ENCODE measurements at places on chromosomes 6 and 20.
A peak's percentile ranks its signal among the peaks of the same experiment; 100 is the strongest.

GRCh38 chr6:137487181-137487868, 6.9 kb downstream of the OLIG3 start:
- no peak for ATAC-seq

GRCh38 chr6:106124015-106124414, 37.9 kb downstream of the PRDM1 start:
- no peak for ATAC-seq

DNA sequence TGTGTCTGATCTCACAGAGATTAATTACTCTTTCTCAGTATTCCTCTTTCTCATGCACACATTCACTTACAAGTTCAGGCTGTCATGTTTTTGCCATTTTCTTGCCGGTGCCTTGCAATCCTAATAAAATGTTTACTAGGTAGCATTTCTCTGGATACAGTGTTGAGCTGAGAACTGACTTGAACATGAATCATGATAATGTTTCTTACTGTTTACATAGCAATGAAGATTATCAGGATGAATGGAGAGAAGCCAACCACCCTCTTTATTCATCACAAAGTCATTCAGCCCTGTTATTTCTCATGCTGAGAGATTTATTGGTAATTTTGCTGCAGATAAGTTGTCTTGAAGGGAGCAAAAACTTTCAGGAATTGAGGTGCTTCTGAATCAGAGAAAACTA, 185.5 kb upstream of the ECI2 start:
- peak; percentile 48 for ATAC-seq

DNA sequence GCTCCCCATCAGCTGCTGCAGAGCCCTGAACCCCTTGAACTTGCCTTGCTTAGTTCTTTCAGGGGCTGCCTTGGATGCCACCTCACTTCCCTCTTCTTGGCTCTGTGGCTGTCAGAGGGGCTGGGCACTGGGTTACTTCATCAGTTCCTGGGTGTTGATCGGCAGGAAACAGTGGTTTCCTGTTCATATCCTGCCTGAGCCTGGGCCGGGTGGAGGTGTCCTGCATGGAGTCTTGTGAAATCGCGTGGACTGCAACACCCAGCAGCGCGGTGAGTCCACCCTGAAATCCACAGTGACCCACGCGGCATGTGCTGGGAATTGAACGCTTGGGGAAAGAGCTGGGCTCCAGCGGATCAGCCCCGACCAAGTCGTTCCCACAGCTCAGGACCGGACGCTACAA, 97.5 kb downstream of the CDH26 start:
- ATAC-seq, result peak; percentile 19

GRCh38 chr6:154280521-154280920, 76.1 kb downstream of the IPCEF1 start:
- ATAC-seq, result no peak

DNA sequence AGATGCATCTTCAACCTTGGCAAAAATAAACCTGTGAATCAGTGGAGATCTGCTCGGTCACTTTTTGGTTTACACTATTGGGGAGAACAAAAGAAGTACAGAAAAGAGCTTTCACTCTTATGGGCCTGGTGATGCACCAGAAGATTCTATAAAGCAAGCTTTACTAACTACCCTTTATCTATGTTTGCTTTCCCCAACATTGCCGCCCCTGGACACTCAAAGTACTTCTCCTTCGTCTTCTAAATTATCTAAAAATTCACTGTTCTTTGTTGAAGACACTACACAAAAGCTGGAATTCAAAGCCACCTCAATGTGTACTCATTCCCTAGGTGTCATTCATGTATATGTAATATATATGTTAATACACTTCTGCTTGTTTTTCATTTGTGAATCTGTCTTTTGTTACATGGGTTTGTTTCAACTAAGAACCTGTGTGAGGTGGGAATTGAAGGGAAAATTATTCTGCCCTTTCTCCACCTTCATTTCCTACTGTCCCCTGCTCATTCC, 97.9 kb upstream of the BTN3A2 start:
- ATAC-seq, result no peak

DNA sequence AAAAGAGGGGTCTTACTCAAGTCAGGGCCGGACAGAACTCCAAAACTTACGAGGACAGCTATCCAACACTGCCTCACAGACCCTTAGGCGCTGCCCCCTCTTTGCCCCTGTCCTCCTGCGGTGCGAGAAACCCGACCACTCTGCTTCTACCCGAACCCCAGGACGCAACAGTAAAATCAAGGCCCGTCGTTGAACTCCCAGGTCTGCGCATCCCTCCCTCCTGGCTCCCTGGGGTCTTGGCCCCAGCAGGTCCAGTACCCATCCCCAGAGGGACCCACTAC, 6.4 kb downstream of the OLIG3 start:
- ATAC-seq, result no peak
